Psoas muscle (tissue), 8 donors: ENCODE measurements at places on chromosomes 13 and 19.

- no peak for DNase-seq
- H3K4me1 ChIP-seq = peaks cover 13% of the 10 kb centered on the region
These were observed 393.7 kb downstream of the FOXO1 start for GRCh38 chr13:40272776-40273139.

- no peak overlapping the region for H3K27ac ChIP-seq
- peaks cover 3% of the 10 kb centered on the region for H3K4me1 ChIP-seq
- H3K36me3 ChIP-seq = no peaks in the 10 kb centered on the region
- H3K27me3 ChIP-seq = no peaks in the 10 kb centered on the region
These were observed 21.0 kb downstream of the ZNF114 start for GRCh38 chr19:48290771-48291488.

GRCh38 chr19:9565900-9566705 is 18.2 kb downstream of the ZNF121 start:
- H3K27me3 ChIP-seq = no peaks in the 10 kb centered on the region
- H3K4me3 ChIP-seq = no peak overlapping the region
- no peak for DNase-seq
- H3K36me3 ChIP-seq = peaks cover 39% of the 10 kb centered on the region
- no peaks in the 10 kb centered on the region for H3K4me1 ChIP-seq

DNA sequence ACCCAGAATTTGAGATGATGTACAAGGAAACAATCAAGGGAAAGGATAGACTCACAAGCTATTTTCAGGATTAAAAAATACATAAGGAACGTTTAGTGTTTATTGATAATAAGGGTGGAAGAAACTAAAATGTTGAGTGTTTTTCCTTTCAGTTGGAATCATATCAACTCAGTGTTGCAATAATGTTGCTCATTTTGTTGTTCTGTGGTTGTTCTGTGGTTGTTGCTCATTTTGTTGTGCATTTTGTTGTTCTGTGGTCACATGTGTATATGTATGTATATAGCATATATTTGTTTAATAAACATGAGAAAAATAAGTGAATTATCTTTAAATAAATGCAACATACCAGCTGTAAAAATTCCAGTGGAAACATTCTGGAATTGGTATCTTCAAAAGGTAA is 262.4 kb upstream of the SPRY2 start:
- DNase-seq = no peak
- H3K27me3 ChIP-seq = no peaks in the 10 kb centered on the region
- H3K4me1 ChIP-seq = no peaks in the 10 kb centered on the region
- no peak overlapping the region for H3K27ac ChIP-seq
- no peaks in the 10 kb centered on the region for H3K36me3 ChIP-seq

DNA sequence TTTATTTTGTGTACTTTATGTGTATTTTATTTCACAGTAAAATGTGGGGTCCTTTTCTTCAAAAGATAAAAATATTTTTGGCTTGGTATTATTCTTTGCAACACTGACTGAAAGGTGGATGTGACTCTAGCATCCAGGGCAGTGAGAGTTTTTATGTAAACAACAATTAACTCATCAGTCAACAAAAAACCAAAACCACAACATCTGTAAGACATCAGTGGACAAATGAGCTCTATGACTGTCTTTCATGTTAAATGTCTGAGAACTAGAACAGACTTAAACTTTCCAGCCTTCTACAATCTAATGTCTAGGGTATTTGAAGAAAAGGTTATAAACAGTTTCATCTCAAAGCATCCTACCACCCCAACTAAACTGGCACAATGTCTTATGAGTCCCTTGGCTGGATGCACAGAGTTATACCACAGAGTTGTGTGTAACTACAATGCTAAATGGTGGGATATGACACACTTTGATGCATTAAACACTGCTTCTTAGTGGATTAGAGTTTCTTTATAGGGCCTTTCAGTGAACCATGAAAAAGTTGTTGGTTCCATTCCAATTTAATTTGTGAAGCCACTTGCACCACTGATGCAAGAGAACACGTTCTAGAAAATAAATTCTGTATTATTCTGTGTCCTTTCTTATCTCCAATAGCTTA is 544.2 kb upstream of the KLF12 start:
- H3K4me1 ChIP-seq = no peaks in the 10 kb centered on the region
- no peak overlapping the region for H3K4me3 ChIP-seq
- H3K27ac ChIP-seq = no peak overlapping the region
- no peak for DNase-seq
- H3K36me3 ChIP-seq = no peaks in the 10 kb centered on the region
- H3K27me3 ChIP-seq = no peaks in the 10 kb centered on the region

DNA sequence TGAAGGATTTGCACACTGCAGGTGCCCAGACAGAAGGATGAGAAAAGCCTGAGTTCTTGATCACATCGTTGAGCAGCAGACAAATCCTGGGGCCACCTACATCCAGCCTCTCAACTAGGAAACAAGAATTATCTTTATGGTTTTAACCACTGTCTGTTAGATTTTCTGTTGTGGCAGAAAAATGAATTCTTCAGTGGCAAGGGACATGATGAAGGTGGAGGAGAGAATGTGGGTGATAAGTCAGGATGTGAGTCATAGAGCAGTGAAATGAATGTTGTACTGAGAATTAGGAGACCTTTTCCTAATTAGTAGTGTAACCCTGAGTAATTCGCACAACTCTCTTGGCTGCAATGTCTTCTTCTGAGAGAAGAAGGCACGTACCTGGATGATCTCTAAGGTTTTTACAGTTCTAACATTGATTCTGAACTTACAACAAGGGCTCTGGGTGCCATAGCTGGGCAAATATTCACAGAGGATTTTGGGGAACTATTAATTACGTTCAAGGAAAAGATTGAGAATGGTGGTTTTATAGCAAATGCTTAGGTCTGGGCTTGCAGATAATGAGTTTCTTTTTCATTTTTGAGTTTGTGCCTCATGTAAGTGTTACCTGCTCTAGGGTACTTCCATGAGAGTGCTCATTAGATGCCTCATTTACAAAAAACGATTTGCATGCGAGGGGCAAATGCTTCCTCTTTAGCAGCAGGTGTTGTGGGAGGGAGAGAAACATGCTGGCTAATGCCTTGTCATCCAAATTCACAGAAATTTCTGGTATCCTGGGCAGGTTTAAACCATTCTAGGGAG is 111.0 kb upstream of the KL start:
- H3K4me3 ChIP-seq = no peak overlapping the region
- no peak overlapping the region for H3K27ac ChIP-seq
- DNase-seq = no peak
- no peaks in the 10 kb centered on the region for H3K27me3 ChIP-seq
